ENCODE measurements at places on chromosomes 1 and 21. TPM values are rescaled to one million over a fixed set of nuclear protein-coding genes. Genes with fewer than 3 reads are reported as not detected.

- peak; percentile 54 for DNase-seq
- no peaks in the 10 kb centered on the region for H3K36me3 ChIP-seq
- peaks cover 32% of the 10 kb centered on the region for H3K4me1 ChIP-seq
- no peak within 1 kb of the TSS for H3K27ac ChIP-seq
Observed at GRCh38 chr1:155078469-155079209, at the start of gene EFNA3. Gene EFNA3, plus strand, starts transcription at chr1:155078837. Its CDS starts 105 bp downstream, at chr1:155078942.

- H3K4me3 ChIP-seq = no peak overlapping the region
- no peaks in the 10 kb centered on the region for H3K27me3 ChIP-seq
- no peaks in the 10 kb centered on the region for H3K36me3 ChIP-seq
- no peak overlapping the region for H3K27ac ChIP-seq
Observed at GRCh38 chr1:43711524-43712386, 4.4 kb downstream of the ST3GAL3 start.

DNA sequence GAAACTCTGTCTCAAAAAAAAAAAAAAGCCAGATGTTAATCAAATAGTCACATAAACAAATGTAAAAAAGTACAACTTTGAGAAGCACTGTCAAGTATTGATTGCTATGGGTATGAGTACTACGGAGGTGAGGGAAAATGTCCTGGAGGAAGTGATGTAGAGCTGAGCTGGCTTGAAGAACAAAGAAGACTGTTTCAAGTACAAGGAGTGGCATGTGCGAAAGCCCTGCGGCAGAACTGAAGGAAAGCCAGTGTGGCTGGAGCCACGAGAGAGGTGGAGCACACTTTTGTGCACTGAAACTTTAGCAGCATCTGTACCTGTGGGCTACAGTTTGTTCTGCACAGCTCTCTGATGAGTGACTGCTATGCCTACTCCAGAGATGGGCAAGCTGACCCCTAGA, 5.4 kb upstream of the RPS6KA1 start:
- H3K4me1 ChIP-seq = no peaks in the 10 kb centered on the region
- no peak for DNase-seq
- H3K27me3 ChIP-seq = no peaks in the 10 kb centered on the region
- no peak overlapping the region for H3K4me3 ChIP-seq

GRCh38 chr1:177615251-177615650, 354.6 kb downstream of the SEC16B start:
- H3K27ac ChIP-seq = no peak overlapping the region
- no peaks in the 10 kb centered on the region for H3K36me3 ChIP-seq

GRCh38 chr1:174875306-174875705, 124.4 kb upstream of the CACYBP start:
- peaks cover 10% of the 10 kb centered on the region for H3K4me1 ChIP-seq
- peak overlapping the region; percentile 48 for H3K4me3 ChIP-seq
- no peaks in the 10 kb centered on the region for H3K36me3 ChIP-seq
- no peaks in the 10 kb centered on the region for H3K27me3 ChIP-seq
- peak overlapping the region; percentile 31 for H3K27ac ChIP-seq

Gene FAM72D
- 0.16 TPM for total RNA-seq

Gene C1orf185
- not detected for total RNA-seq

Gene RGS1
- 1.2 TPM for total RNA-seq
